ENCODE measurements at places on chromosomes 2 and 18. TPM values are rescaled to one million over a fixed set of nuclear protein-coding genes. Genes with fewer than 3 reads are reported as not detected.
A peak's percentile ranks its signal among the peaks of the same experiment; 100 is the strongest.

Gene TMEM247
- not detected for total RNA-seq

Gene MGAT4A
- total RNA-seq = 14.4 TPM

Gene EVA1A
- 10.3 TPM for total RNA-seq

Gene MTIF2
- 18.2 TPM for total RNA-seq

Gene TMEM163
- not detected for total RNA-seq

Gene GRB14
- total RNA-seq = 7.5 TPM

Gene MBD1
- total RNA-seq = 130 TPM

Gene DTNB
- total RNA-seq = 15.2 TPM

Gene CDH19
- total RNA-seq = 9.5 TPM

Gene LYG2
- not detected for total RNA-seq

- DNase-seq = no peak
These were observed 113.6 kb upstream of the ITGA6 start for GRCh38 chr2:172313715-172314341.

- DNase-seq = no peak
These were observed 14.0 kb downstream of the STRADB start for GRCh38 chr2:201465524-201465971.

GRCh38 chr18:69567813-69568488 is 167.3 kb downstream of the DOK6 start:
- DNase-seq = no peak

- DNase-seq = no peak
These were observed 138.9 kb downstream of the PXDN start for GRCh38 chr2:1605102-1606045.

GRCh38 chr2:238971318-238972145 is 123.6 kb downstream of the TWIST2 start:
- peak; percentile 80 for DNase-seq

DNA sequence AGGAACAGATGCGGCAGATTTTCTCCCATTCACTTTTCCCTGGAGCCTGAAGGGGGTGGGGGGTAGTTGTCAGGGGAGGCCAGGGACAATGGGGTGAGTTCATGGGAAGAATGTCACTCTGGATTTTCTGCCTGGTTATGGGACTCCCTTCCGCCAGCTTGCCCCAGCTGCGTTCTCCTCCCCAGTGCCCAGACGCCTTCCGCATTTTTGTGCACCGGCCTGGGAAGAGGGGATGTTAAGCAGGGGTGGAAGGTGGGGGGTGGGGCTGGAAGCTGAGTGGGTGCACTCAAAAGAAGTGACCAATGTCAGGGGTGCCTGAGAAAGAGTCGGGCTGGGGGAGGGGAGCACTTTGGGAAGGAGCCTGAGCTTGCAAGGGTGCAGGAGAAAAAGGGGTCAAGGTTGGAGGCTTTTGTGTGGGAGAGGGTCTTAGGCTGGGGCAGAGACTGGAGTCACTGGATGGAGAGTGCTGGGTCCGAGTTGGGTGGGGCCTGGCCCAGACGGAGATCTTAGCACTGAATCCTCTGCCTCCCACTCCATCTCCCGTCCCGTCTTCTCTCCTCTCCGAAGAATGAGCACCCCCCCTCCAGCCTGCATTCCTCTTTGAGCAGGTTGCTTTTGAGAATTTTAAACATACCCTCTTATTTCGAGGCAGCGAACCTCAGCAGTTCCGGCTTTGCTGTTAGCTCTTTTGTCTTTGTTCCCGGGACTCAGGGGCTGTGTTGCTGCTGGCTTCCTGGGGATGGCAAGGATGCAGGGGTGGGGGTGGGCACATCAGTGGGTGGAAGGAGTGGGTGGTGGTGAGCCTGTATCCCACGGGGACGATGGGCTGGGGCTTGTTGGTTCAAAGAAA is 2.7 kb downstream of the IGFBP2 start:
- DNase-seq = no peak

DNA sequence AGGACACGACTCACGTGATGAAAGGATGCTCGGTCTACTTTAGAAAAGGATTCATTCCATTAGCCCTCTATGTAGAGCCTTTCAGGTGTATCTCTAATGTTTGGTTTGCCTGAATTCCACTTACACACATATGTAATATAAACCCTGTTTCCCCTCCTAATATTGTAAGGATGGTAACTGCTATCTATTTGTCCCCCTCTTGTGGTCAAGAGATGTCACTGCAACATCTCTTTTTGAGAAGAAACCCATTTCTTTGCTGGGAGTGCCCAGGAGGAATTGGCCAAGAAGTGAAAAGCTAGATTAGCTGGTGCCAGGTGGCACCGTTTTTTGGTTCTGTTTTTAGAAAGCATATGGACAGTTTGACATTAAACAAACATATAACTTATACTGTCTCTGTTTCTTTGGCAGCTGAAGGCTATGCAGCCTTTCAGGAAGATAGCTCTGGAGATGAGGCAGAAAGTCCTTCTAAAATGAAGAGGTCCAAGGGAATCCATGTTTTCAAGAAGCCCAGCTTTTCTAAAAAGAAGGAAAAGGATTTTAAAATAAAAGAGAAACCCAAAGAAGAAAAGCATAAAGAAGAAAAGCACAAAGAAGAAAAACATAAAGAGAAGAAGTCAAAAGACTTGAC is 41.2 kb downstream of the RALBP1 start:
- DNase-seq = no peak

DNA sequence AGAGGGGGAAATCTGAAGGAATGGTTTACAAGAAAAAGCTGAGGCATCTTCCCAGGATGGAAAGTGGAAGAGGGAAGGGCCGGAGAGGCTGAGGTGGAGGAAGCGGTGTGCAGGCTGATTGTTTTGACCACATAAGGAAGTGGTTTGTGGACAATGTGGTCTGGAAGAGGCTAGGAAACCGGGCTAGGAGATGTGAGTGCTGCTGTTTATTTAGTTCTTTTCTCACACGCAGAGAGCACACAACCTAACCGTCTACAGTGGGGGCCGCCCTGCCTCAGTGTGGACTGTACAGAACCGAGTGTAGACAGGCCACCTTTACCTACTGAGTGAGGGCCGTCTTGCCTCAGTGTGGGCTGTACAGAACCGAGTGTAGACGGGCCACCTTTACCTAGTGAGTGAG is 251.7 kb upstream of the PXDN start:
- DNase-seq = peak; percentile 39

DNA sequence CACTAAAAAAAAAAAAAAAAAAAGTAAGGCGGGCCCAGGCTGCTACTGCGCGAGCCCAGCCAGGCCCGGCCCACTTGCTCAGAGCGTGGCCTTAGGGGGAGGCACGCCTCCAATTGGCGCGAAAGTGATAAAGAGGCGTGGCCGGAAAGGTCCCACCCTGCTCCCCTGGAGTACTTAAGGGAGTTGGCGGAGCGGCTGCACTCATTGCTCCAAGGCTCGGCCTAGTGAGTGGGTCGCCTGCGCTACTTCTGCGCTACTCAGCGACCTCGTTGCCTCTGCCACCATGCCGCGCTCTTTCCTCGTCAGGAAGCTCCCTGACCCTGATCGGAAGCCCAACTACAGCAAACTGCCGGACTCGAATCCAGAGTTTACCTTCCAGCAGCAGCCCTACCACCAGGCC is 36.9 kb downstream of the UNC80 start:
- DNase-seq = no peak

- no peak for DNase-seq
These were observed 19.4 kb downstream of the ANTXR1 start for GRCh38 chr2:69032336-69032735.

DNA sequence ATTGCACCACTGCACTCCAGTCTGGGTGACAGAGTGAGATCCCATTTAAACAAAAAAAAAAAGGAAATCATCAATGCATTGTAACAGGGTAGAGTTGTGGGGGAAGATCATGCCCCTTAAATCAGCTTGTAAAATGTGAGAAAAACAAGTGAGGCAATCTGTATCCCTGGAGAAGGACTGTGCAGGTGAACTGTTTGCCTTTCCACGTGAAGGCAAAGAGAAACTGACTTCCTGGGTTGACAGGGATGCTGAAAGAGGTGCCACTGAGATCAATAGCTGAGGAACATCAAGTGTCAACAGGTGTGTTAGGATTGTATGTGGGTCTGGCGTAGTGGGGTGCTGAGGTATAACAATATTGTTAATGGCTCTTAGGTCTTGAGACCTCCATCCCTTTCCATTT is 48.3 kb downstream of the CERS6 start:
- no peak for DNase-seq

DNA sequence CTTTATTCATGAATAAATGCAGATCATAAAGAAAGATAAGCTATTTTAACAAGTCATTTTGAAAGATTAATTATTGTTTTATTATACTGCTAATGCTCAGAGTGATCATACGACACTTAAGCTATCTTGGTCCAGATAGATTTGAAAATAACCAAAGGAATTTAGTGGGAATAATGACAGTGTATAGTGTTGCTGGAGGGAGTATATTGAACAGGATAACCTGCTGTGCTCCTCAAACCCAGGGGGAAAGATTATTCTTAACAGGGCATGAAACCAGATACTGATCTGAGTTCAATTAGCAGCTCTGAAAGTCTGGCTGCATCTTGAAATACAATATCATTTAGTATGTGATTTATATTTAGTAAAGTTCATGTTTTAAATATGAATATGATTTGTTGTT is 216.3 kb upstream of the ITGA4 start:
- DNase-seq = no peak

DNA sequence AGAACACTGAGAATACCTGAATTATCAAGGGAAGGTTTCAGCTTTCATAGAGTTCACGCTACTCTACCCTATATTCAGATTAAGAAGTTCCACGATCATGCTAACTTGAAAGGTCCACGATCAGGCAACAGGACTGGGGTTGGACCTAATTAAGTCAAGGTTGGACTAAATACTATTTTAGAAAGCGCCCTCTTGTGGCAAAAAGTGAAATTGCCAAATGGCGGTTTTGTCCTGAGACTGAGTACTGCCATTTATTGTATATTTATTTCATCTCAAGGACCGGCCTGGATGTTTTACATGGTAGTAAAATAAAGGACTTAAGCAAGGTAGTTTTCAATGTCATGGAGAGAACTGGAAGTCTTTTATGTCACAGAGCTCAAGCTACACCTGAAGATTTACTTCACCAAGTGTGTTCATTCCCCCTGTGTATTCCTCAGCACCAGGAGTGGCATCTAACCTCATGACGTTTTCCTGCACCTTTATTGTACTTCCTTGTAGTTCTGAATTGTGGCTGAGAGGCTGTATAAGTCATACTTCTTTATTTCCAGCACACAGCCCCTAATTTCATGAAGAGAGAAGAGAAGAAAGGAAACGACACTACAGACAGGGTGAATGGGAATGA is 56.8 kb downstream of the SRD5A2 start:
- DNase-seq = peak; percentile 32

DNA sequence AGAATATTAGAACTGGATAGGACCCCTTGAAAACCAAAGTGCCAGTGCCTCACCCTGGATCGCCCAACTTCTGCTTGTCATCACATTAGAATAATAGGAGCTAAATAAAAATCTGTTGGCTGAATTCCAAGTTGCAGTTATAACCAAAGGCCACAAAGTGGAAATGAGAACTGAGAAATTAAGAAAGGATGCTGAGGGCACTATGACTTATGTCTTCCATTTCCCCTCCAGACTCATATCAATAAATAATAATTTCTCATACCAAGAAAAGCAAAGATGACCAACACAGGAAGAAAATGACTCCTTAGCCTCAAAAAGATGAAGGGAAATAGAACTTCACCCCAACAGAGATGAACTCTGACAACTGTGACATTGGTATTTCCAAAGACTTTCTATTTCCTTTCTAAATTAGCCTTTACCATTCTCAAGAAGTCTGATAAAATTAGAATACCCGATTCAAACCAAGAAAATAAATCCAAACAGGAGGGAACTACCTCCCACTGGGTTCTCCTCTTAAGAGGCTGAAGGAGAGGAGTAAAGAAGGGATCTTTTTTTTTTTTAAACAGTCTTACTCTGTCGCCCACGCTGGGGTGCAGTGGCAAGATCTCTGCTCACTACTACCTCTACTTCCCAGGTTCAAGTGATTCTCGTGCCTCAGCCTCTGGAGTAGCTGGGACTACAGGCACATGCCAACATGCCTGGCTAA is 46.5 kb upstream of the EPG5 start:
- no peak for DNase-seq

GRCh38 chr2:73987109-73987947 is 2.6 kb downstream of the TET3 start:
- DNase-seq = no peak

DNA sequence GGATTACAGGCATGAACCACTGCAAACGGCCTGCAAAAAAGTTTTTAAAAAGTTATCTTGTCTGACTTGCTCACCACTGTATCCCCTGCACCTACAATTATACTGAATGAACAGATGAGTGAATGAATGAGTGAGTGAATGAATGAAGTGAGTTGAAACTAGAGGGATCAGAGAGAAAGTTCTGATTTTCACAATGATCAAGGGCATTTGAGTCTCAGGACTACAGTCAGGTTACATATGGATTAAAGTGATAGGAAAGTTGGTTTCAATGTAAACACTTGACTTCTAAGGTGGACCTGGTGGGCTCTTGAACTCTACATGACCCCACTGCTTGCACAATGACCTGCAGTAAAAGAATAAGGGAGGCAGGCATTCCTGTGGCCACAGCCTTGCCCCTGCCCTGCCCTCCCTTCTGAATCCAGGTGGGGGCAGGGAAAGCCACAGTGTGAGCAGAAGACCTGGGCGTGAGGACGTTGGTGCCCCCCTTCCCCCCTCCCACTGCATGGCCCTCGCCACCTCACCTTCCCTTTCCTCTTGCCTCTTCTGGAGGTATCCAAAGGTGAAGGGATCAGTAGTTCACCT is 10.7 kb downstream of the C2orf80 start:
- no peak for DNase-seq

- no peak for DNase-seq
These were observed 90.2 kb upstream of the DNAJC10 start for GRCh38 chr2:182625814-182626213.

GRCh38 chr18:59988098-59988706 is 88.4 kb downstream of the PMAIP1 start:
- no peak for DNase-seq

- no peak for DNase-seq
These were observed 77.1 kb downstream of the CYRIA start for GRCh38 chr2:16588565-16588964.

- no peak for DNase-seq
These were observed 103.8 kb upstream of the ALKAL2 start for GRCh38 chr2:391696-392095.

Data from lower leg skin (tissue), 4 donors.